IMR-90 (cell line): ENCODE measurements at places on chromosomes 6 and 20. TPM values are rescaled to one million over a fixed set of nuclear protein-coding genes. Genes with fewer than 3 reads are reported as not detected.

- H3K36me3 ChIP-seq, result no peaks in the 10 kb centered on the region
- no peak for DNase-seq
- H3K27me3 ChIP-seq, result no peaks in the 10 kb centered on the region
- no peak overlapping the region for H3K4me3 ChIP-seq
- no peaks in the 10 kb centered on the region for H3K4me1 ChIP-seq
Measured at GRCh38 chr6:38492031-38492430, 147.7 kb downstream of the BTBD9 start.

- H3K27me3 ChIP-seq, result no peaks in the 10 kb centered on the region
- no peak overlapping the region for H3K4me3 ChIP-seq
- DNase-seq, result no peak
- H3K36me3 ChIP-seq, result peaks cover 10% of the 10 kb centered on the region
Measured at GRCh38 chr20:18299364-18299763, 11.0 kb downstream of the ZNF133 start.

GRCh38 chr6:33778444-33779121, 10.3 kb downstream of the LEMD2 start:
- no peaks in the 10 kb centered on the region for H3K27me3 ChIP-seq
- H3K36me3 ChIP-seq, result peaks cover 83% of the 10 kb centered on the region
- H3K27ac ChIP-seq, result no peak overlapping the region
- H3K4me1 ChIP-seq, result peaks cover 15% of the 10 kb centered on the region
- H3K4me3 ChIP-seq, result no peak overlapping the region
- no peak for DNase-seq

DNA sequence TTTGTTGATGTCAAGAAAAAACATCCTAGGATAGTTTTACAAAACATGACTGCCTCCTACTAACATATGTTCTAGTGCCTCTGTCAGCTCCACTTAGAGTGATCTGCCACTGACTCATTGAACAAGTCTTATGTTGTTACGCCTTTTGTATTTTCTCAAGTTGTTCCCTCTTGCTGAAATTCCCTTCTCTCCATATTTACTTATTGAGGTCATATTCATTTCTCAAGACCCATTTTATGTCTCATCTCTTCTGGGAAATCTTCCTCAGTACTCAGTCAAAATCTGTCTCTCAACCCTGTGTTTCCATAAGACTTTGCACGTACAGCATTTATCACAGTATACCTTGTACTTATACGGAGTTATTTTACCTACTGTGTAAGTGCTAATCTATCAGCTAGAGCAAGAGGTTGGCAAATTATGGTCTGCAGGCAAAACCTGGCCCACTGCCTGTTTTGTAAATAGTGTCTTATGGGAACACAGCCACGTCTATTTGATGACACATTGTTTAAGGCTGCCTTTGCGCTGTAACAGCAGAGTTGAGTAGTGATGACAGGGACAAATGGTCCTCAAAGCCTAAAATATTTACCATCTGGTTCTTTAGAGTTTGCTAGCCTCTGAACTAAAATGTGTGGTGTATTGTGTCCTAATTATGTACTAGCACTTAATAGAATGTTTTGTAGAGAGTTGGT, 83.4 kb downstream of the ADGRB3 start:
- H3K4me1 ChIP-seq, result no peaks in the 10 kb centered on the region
- DNase-seq, result no peak
- H3K4me3 ChIP-seq, result no peak overlapping the region
- H3K27me3 ChIP-seq, result no peaks in the 10 kb centered on the region
- H3K36me3 ChIP-seq, result no peaks in the 10 kb centered on the region

DNA sequence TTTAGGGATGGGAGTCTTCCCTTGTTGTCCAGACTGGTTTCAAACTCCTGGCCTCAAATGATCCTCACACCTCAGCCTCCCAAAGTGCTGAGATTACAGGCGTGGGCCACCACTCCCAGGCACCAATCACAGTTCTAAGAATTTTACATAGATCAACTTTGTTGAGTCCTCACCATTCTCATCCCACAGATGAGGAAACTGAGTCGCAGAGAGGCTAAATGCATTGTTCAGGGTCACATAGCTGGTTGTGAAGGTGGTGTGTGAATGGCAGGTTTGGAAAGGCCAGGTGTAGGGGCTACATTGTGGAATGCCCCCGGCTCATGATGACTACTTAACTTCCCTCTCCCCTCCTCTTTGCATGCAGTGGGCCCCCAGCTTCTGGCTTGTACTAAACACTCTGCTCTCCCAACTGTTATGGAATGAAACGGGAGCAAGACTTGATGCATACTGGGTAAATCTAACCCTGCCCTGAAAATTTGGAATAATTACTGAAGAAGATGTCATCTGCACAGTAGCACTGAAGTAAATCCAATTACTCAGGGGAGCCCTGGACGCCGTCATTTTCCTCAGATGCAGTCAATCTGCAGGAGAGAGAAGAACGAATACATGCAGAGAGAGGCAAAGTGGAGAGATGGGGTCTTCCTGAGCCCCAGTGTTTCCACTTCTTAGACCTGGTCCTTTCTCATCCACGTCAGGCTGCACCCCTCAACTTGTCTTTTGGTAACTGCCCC, 102.3 kb upstream of the ZNF217 start:
- H3K36me3 ChIP-seq, result no peaks in the 10 kb centered on the region
- no peak overlapping the region for H3K27ac ChIP-seq
- DNase-seq, result no peak

- no peak overlapping the region for H3K27ac ChIP-seq
- H3K27me3 ChIP-seq, result no peaks in the 10 kb centered on the region
- H3K36me3 ChIP-seq, result no peaks in the 10 kb centered on the region
- H3K4me3 ChIP-seq, result no peak overlapping the region
- DNase-seq, result no peak
Measured at GRCh38 chr6:154229786-154230185, 126.8 kb downstream of the IPCEF1 start.

- H3K4me3 ChIP-seq, result no peak overlapping the region
- H3K27ac ChIP-seq, result no peak overlapping the region
- no peaks in the 10 kb centered on the region for H3K36me3 ChIP-seq
- no peak for DNase-seq
- no peaks in the 10 kb centered on the region for H3K27me3 ChIP-seq
Measured at GRCh38 chr6:161547617-161548016, 273.8 kb upstream of the AGPAT4 start.

GRCh38 chr6:40386200-40386599, 201.0 kb downstream of the LRFN2 start:
- H3K4me1 ChIP-seq, result no peaks in the 10 kb centered on the region
- H3K27me3 ChIP-seq, result no peaks in the 10 kb centered on the region
- no peak overlapping the region for H3K4me3 ChIP-seq
- H3K27ac ChIP-seq, result no peak overlapping the region

DNA sequence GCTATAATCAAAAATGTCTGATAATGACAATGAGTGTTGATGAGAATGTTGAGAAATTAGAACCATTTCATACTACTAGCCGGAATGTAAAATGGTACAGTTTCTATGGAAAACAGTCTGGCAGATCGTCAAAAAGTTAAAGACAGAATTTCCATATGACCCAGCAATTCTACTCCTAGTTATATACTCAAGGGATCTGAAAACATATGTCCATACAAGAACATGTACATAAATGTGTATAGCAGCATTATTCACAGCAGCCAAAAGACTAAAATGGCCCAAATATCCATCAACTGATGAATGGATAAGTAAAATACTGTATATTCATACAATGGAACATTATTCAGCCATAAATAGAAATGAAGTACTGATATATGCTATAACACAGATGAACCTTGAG, 236.2 kb downstream of the BTBD9 start:
- H3K27ac ChIP-seq, result no peak overlapping the region
- no peaks in the 10 kb centered on the region for H3K4me1 ChIP-seq
- no peak overlapping the region for H3K4me3 ChIP-seq
- H3K36me3 ChIP-seq, result no peaks in the 10 kb centered on the region

GRCh38 chr20:50249447-50250388, 59.1 kb downstream of the CEBPB start:
- no peaks in the 10 kb centered on the region for H3K27me3 ChIP-seq
- no peaks in the 10 kb centered on the region for H3K36me3 ChIP-seq
- no peak for DNase-seq

- peak; percentile 58 for DNase-seq
- peak overlapping the region; percentile 65 for H3K27ac ChIP-seq
- H3K4me3 ChIP-seq, result no peak overlapping the region
- no peaks in the 10 kb centered on the region for H3K27me3 ChIP-seq
Measured at GRCh38 chr20:38125157-38126056, 39.7 kb downstream of the TGM2 start.

The GUCA1A gene
- under 0.01 and 0.18 TPM in 2 replicates for total RNA-seq

The WFDC12 gene
- not detected in 2 replicates for total RNA-seq

The SYTL3 gene
- 3.6 and 4.3 TPM in 2 replicates for total RNA-seq

The PLCB1 gene
- 16.1 and 17.5 TPM in 2 replicates for total RNA-seq

The NR2E1 gene
- not detected in 2 replicates for total RNA-seq

The BEND3 gene
- total RNA-seq, result 1.8 and 1.9 TPM in 2 replicates

The SRSF12 gene
- 0.28 and 0.36 TPM in 2 replicates for total RNA-seq

The TOX2 gene
- total RNA-seq, result 1.1 and 1.3 TPM in 2 replicates
